CD14-positive monocyte (primary cell): ENCODE measurements at places on chromosomes 4 and X. TPM values are rescaled to one million over a fixed set of nuclear protein-coding genes. Genes with fewer than 3 reads are reported as not detected.
A peak's percentile ranks its signal among the peaks of the same experiment; 100 is the strongest.

DNA sequence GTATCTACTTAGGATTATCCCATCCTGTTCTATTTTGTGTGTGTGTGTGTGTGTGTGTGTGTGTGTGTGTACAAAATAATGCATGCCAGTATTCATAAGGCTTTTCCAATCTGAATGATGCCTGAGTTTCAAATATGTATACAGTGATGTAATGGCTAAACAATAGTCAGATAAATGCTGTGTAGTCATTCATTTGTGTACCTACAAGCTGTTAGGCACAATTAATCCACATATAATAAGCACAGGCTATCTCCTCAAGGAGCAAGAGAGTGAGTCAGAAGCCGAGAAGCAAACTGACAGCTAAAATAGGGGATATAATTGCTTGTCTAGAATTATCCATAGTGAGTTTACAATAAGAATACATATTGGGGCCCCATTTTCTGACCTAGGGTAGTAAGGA, 15.7 kb downstream of the DMD start:
- no peaks in the 10 kb centered on the region for H3K4me1 ChIP-seq
- no peak overlapping the region for H3K4me3 ChIP-seq
- H3K27me3 ChIP-seq, result no peaks in the 10 kb centered on the region
- no peak for DNase-seq
- no peak overlapping the region for H3K27ac ChIP-seq

NPNT gene
- polyA plus RNA-seq, result not detected

DNA sequence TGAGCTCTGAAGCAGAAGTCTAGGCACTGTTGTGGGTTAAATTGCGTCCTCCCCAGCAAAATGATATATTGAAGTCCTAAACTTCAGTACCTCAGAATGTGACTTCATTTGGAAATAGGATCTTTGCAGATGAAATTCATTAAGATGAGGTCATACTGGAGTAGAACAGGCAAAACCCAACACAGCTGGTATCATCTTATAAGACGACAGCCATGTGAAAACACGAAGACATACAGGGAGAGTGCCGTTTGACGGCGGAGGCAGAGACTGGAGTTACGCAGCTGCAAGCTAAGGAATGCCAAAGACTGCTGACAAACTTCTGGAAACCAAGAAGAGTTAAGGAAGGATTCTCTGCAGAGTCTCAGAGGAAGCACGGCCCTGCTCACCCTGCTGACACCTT, 241.5 kb downstream of the MAML3 start:
- no peaks in the 10 kb centered on the region for H3K27me3 ChIP-seq
- H3K36me3 ChIP-seq, result no peaks in the 10 kb centered on the region
- H3K27ac ChIP-seq, result no peak overlapping the region
- no peak for DNase-seq
- H3K4me3 ChIP-seq, result no peak overlapping the region

- no peak overlapping the region for H3K4me3 ChIP-seq
- no peak overlapping the region for H3K27ac ChIP-seq
- H3K36me3 ChIP-seq, result no peaks in the 10 kb centered on the region
Observed at GRCh38 chr4:127069675-127070074, 563.1 kb upstream of the INTU start.

DNA sequence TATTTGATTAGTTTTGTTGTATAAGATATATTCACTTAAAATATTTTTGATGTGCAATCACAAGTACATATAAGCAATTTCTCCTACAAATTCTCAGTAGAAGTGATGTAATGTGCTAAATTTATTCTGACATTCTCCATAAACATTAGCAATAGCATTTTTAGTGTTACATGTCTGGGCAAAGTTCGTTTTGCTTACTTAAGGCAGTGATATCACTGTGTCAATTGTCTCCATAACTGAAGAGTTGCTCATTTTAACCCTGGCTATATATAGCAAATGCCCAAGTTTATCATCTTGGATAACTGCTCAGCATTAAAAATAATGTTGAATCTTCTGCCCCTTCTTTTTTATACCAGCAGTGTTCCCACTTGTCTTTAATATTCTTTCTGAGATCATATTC, 340.0 kb upstream of the NDST4 start:
- no peak for DNase-seq
- H3K27me3 ChIP-seq, result no peaks in the 10 kb centered on the region
- no peaks in the 10 kb centered on the region for H3K36me3 ChIP-seq
- no peak overlapping the region for H3K27ac ChIP-seq
- no peaks in the 10 kb centered on the region for H3K4me1 ChIP-seq

DNA sequence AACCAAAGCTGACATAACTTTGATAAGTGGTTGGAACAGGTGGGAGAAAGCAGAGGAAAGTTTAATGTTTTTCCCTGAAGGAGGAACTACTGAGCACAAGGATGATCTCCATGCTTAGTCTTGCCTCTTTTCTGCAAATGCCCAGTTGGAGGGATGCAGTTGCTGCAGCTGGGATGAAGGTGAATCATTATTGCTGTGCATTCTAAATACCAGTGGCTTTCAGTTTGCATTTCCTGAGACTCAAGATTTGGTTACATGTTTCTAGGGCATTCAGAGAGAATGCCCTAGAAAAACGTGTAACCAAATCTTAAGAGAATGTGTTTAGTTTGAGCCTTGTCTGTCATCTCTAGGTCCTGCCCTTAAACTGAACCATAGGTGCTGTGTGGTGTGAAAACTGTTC, 42.2 kb downstream of the METTL14 start:
- peaks cover 98% of the 10 kb centered on the region for H3K36me3 ChIP-seq
- no peak overlapping the region for H3K4me3 ChIP-seq
- H3K27ac ChIP-seq, result no peak overlapping the region
- H3K27me3 ChIP-seq, result no peaks in the 10 kb centered on the region

- peak overlapping the region; percentile 49 for H3K27ac ChIP-seq
- peaks cover 43% of the 10 kb centered on the region for H3K4me1 ChIP-seq
- H3K27me3 ChIP-seq, result no peaks in the 10 kb centered on the region
- H3K4me3 ChIP-seq, result no peak overlapping the region
Observed at GRCh38 chr4:70927502-70928137, 25.5 kb downstream of the MOB1B start.

KCNIP4 gene
- 0.09 TPM for polyA plus RNA-seq

- no peak overlapping the region for H3K27ac ChIP-seq
- no peaks in the 10 kb centered on the region for H3K4me1 ChIP-seq
- no peaks in the 10 kb centered on the region for H3K27me3 ChIP-seq
- DNase-seq, result no peak
Observed at GRCh38 chrX:101071582-101071981, 7.1 kb upstream of the TMEM35A start.

- H3K36me3 ChIP-seq, result no peaks in the 10 kb centered on the region
- no peak for DNase-seq
- H3K4me1 ChIP-seq, result no peaks in the 10 kb centered on the region
- no peak overlapping the region for H3K4me3 ChIP-seq
- no peak overlapping the region for H3K27ac ChIP-seq
Observed at GRCh38 chr4:130233377-130234047, 1137.6 kb downstream of the C4orf33 start.

DNA sequence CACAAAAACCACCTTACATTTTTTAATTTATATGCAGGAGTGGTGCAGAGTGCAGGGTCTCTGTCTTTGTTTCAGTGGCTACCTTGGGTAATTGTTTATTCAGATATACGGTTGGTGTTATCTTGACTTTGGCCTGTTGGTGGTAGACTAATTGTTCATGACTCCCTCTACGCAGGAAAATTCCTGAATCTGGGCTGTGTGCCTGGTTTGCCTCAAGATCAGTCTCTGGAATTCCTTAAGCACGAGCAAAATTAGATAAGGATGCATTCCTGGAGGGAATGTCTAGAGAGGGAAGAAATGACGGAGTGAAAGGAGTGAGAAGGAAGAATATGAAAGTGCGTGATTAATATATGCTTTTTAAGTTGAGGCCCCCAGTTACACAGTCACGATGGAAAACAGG, 576.9 kb upstream of the PCDH10 start:
- H3K27ac ChIP-seq, result no peak overlapping the region
- H3K27me3 ChIP-seq, result no peaks in the 10 kb centered on the region
- no peaks in the 10 kb centered on the region for H3K36me3 ChIP-seq
- no peaks in the 10 kb centered on the region for H3K4me1 ChIP-seq
- DNase-seq, result no peak

DNA sequence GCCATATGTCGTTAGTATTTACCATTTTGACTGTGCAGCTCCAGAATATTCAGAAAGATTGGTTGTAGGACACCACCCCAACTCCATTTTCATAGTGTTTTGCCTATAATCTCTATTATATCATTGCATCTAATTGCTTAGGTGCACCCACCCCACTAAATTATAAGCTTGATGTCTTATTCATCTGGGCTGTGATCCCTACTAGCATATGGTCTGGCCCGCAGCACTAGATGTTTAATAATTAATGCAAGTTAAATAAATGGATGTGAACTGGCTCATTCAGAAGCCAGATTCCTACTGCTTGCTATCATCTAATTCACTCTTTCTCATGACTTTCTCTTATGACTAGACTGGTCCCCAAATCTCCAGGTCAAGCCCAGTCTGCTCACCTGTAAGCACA, 143.5 kb downstream of the RELL1 start:
- no peaks in the 10 kb centered on the region for H3K27me3 ChIP-seq
- H3K4me3 ChIP-seq, result no peak overlapping the region
- no peaks in the 10 kb centered on the region for H3K36me3 ChIP-seq

DNA sequence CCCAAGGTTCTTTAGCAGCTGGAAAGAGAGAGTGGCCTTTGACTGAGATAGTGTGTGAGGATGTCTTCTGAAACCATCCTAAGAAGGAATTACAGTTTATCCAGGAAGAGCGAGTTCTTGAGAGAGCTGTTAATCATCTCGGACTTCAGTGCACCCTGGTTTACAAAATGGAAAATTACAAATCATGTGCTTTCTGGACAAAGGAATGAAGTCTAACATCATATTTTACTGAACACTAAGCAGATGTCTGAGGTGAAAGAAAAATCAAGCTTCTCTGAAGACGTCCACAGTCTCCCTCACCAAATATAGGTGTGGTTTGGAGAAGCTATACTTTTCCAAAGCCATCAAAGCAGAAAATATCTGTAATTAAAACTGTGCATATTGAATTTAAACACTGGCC, 30.8 kb upstream of the CYP2U1 start:
- DNase-seq, result no peak
- no peak overlapping the region for H3K4me3 ChIP-seq
- H3K27me3 ChIP-seq, result no peaks in the 10 kb centered on the region
- H3K4me1 ChIP-seq, result no peaks in the 10 kb centered on the region

DNA sequence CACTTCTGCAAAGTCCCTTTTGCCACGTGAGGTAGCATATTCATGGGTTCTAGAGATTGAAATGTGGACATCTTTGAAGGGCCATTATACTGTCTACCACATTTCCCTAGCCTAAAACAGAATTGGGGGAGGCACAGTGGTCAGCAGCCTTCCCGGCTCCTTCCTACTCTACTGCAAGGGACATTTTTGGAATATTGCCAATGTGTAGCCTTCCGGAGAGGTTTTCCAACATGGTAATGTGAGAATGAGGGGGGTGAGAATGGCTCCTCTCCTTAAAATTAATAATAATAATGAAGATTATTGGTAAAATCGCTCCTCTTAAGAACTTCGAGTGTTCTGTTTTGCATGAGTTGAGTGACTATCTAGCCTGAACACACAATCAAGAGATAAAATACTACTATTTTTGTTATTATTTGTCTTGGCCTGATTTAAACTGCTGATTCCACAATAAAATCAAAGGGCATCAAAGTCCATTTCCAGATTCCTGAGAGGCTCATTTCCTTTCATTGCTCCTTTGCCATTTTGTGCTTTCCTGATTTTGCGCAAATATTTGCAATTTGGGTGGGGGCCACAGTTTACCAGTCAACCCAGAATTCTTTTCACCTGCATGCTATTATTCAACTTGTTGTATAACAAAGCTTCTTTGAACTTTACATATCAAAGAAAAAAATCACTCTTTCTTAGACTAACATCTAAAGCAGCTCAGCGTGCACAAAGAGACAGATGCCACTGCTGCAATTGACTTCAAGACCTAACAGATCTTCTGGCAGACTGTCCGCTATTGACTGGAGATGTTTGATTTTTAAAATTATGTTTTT, 27.0 kb upstream of the TSPAN5 start:
- no peak overlapping the region for H3K4me3 ChIP-seq
- H3K27me3 ChIP-seq, result no peaks in the 10 kb centered on the region
- H3K36me3 ChIP-seq, result no peaks in the 10 kb centered on the region
- no peak overlapping the region for H3K27ac ChIP-seq
- no peak for DNase-seq

GRCh38 chrX:2735270-2735669, 16.6 kb upstream of the XG start:
- no peaks in the 10 kb centered on the region for H3K4me1 ChIP-seq
- no peak overlapping the region for H3K4me3 ChIP-seq
- H3K27me3 ChIP-seq, result no peaks in the 10 kb centered on the region
- peaks cover 58% of the 10 kb centered on the region for H3K36me3 ChIP-seq
- DNase-seq, result no peak

GRCh38 chr4:38662522-38663089, 1.4 kb upstream of the KLF3 start:
- peak overlapping the region; percentile 57 for H3K4me3 ChIP-seq
- H3K27ac ChIP-seq, result peak overlapping the region; percentile 91
- H3K36me3 ChIP-seq, result no peaks in the 10 kb centered on the region
- no peak for DNase-seq
- H3K27me3 ChIP-seq, result no peaks in the 10 kb centered on the region

- H3K27me3 ChIP-seq, result no peaks in the 10 kb centered on the region
- no peaks in the 10 kb centered on the region for H3K36me3 ChIP-seq
- no peak overlapping the region for H3K4me3 ChIP-seq
- no peak for DNase-seq
- H3K27ac ChIP-seq, result no peak overlapping the region
Observed at GRCh38 chr4:127249066-127249766, 383.5 kb upstream of the INTU start.

COL4A5 gene
- not detected in 2 replicates for polyA plus RNA-seq

- H3K36me3 ChIP-seq, result no peaks in the 10 kb centered on the region
- H3K4me1 ChIP-seq, result no peaks in the 10 kb centered on the region
- no peak overlapping the region for H3K27ac ChIP-seq
- H3K27me3 ChIP-seq, result no peaks in the 10 kb centered on the region
- no peak for DNase-seq
Observed at GRCh38 chr4:130110189-130110588, 1014.2 kb downstream of the C4orf33 start.

TLR2 gene
- 81.8 and 187 TPM in 2 replicates for polyA plus RNA-seq

DNA sequence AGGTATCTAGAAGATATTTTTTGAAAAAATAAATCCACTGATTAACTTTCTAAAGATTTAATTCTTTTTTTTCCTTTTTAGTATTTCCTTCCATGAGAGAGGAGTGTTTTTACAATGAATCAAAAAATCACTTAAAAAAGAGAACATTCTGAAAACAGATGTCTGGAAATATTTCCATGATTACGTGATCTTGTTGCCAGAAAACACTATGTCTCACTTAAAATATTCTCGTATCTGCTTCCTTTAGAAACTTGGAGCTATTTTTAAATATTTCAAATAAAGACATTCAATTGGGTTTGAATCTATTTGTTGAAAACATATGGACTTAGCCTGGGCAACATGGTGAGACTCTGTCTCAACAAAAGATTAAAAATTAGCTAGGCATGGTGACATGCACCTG, 232.8 kb upstream of the RASGEF1B start:
- no peak for DNase-seq
- H3K4me1 ChIP-seq, result no peaks in the 10 kb centered on the region
- no peak overlapping the region for H3K27ac ChIP-seq
- no peak overlapping the region for H3K4me3 ChIP-seq
- H3K27me3 ChIP-seq, result no peaks in the 10 kb centered on the region
- no peaks in the 10 kb centered on the region for H3K36me3 ChIP-seq

SMR3B gene
- polyA plus RNA-seq, result not detected

GRCh38 chr4:78061939-78062570, 4.9 kb downstream of the FRAS1 start:
- H3K4me3 ChIP-seq, result no peak overlapping the region
- no peaks in the 10 kb centered on the region for H3K36me3 ChIP-seq
- no peak overlapping the region for H3K27ac ChIP-seq
